Stimulated activated CD8-positive, alpha-beta memory T cell treated with anti-CD3 and anti-CD28 coated beads, Interleukin-4, amount 100 ng/mL, for 48 hours (primary cell): ENCODE measurements at places on chromosomes 4 and X.
A peak's percentile ranks its signal among the peaks of the same experiment; 100 is the strongest.

DNA sequence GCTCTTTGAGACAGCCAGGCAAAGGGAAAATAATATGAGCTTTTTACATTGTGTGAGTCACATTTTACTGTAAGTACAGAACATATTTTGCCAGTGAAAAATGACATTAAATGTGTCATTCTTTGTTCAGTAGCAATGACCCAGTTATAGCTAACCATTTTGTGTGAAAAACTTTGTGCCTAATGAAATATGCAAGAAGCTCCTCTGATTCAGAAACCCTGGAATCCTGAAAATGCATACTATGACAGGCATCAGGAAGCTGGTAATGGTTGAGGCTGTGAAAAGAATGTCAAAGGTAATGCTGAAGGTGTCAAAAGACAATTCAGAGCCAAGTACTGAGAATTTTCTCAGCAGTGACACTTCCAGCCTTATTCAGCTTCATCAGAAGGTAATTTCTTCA is 549.5 kb upstream of the SMIM31 start:
- DNase-seq = no peak

DNA sequence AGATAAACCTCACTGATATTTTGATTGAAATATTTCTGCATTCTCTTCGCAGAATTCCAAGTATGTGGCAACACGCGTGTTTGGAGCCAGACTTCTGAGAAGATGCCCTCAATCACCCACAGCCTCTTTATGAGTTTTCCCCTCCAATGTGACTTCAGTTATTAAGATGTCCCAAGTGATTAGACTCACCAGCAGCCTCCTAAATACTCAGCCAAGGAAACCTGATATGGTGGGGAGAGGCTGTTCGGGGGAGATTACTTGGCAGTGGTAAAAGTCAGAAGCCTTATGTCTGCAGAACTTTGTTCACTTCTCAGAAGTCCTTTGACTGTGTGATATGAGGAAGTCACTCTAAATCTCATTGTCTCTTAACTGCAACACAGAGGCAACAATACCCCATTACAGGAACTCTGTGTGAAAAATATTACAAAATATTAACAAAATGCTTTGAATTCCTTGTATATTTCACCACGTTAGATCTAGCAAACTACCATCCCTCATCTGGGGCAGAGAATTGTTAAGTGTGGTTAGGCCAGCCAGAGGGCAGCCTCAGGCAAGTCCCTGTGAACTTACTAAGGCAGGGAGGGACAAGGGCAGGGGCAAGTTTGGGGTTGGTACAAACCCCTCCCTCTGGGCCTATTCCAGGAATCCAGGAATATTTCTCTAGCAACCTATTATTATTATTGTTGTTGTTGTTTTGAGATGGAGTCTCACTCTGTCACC is 151.4 kb upstream of the USP9X start:
- DNase-seq = no peak

DNA sequence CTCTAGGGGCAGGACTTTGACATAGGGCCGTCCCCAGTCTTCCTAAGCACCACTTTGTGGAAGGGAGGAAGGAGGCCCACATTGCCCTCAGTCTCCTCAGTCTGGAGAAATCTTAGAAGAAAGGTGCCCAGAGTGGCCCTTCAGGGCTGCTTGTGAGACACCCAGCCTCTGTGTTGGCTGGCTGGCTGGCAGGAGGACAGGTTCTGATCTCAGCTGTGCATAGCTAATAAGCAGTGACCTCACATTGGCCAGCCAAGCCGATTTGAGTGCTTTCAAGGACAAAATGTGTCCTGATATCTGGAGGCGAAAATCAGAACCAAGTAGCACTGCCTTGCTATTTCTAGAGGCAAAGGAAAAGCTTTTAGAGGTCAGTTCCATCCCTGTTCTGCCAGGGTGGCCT is 211.5 kb downstream of the BCOR start:
- no peak for DNase-seq

DNA sequence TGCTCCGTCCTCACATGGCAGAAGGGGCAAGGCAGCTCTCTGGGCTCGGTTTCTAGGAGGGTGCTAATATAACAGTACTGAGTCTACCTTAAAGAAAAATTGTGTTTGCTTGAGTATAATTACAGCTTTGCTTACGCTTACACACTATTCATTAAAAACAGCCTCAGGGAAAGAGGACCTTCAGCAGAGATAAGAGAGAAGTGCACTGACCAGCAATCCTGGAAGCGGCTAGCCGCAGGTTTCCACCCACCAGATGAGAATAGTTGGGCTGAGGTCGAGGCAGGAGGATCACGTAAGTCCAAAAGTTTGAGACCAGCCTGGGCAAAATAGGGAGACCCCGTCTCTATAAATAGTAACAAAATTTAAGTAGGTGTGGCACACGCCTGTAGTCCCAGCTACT is 15.2 kb upstream of the MRFAP1 start:
- no peak for DNase-seq

- DNase-seq = no peak
Observed at GRCh38 chr4:139763205-139763604, 97.6 kb downstream of the MGST2 start.

DNA sequence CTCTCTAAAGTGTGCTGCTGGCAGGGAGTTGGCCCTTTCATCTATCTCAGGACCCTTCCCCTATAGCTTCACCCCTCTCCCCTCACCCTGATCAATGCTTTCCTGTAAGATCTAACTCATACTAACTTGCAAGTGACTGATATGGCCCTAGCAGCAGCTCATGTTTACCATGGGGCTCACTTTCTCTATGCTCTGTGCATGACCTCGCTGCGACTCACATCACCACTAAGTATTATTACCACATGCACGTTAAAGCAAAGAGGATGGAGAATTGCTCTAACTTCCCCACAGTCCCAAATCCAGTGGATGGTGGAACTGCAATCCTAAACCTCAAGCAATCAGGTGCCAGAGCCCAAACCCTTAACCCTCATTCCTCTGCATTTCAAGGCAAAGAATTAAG is 626.6 kb downstream of the MID1IP1 start:
- DNase-seq = peak; percentile 62

DNA sequence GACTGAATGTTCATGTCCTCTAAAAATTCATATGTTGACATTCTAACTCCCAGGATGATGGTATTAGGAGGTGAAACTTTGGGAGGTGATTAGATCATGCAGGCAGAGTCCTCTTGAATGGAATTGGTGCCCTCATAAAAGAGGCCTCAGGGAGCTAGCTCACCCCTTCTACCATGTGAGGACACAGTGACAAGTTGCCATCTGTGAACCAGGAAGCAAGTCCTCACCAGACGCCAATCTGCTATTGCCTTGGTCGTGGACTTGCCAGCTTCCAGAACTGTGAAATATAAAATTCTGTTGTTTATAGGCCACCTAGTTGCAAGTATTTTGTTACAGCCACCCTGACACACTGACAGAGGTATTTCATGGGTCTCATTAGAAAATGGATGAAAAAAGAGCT is 28.5 kb upstream of the LONRF3 start:
- DNase-seq = no peak

DNA sequence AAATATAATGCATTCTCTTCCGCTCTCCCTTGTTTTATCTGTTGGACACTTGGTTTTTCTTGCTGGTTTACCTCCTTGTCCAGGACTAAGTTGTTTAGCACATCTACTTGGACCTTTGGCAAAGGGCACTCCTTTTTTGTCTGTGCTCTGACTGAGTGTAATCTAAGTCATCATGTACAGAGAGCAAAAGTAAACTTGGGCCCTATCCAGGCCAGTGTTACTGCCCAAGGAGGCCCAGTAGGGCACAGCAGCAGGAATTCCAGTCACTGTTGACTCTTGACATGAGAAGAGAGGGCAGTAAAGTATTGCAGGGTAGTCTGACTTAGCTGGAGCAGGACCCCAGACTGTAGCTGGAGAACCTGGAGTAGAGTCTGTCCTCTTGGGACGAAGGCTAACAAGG is 445.5 kb downstream of the ZIC3 start:
- no peak for DNase-seq

GRCh38 chr4:138217567-138217966 is 24.6 kb downstream of the SLC7A11 start:
- DNase-seq = no peak

GRCh38 chr4:78591404-78591803 is 39.8 kb downstream of the ANXA3 start:
- no peak for DNase-seq

GRCh38 chrX:40526412-40526811 is 54.4 kb upstream of the ATP6AP2 start:
- DNase-seq = no peak

GRCh38 chrX:154793084-154793795 is 12.0 kb downstream of the MPP1 start:
- DNase-seq = no peak

GRCh38 chr4:38610966-38611431 is 53.0 kb upstream of the KLF3 start:
- no peak for DNase-seq

DNA sequence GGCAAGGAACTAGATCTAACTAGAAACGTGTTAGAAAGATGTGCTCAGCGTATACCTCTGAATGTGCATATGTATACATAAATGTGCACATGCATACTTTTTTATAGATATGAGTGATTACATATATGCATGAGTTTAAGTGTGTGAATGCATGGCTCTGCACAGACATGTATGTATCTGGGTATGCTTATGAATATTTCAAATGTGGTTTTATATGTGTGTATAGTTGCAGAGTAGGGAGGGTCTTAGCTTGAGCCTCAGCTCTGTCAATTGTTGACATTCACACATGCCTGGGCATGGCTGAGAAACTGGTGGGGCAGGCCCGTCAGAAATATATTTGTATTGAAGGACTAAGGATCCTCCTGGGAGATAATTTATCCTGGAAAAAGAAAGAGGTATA is 31.1 kb downstream of the RAP2C start:
- DNase-seq = no peak

GRCh38 chrX:4935401-4935800 is 1222.0 kb upstream of the PRKX start:
- no peak for DNase-seq

GRCh38 chrX:125198546-125198945 is 121.1 kb upstream of the TEX13C start:
- no peak for DNase-seq

DNA sequence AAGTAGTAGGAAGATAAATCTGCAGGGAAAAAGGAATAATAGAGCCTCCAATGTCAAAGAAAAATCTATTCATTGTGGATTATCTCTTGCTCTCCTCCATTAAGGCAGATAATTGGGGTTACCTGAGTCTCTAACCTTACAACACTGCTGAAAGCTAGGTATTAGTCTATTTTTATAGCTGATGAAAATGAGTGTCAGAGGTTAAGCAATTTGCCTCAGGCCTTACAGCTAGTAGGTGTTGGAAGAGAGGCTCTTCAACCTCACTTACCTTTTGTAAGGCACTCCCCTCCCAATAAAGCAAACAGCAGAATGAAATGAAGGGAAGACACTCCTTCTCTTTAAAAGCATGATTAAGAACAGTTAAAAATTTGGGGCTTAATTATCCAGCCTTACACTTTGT is 45.4 kb upstream of the GAB1 start:
- no peak for DNase-seq
